ENCODE measurements at places on chromosomes 11 and 22.

DNA sequence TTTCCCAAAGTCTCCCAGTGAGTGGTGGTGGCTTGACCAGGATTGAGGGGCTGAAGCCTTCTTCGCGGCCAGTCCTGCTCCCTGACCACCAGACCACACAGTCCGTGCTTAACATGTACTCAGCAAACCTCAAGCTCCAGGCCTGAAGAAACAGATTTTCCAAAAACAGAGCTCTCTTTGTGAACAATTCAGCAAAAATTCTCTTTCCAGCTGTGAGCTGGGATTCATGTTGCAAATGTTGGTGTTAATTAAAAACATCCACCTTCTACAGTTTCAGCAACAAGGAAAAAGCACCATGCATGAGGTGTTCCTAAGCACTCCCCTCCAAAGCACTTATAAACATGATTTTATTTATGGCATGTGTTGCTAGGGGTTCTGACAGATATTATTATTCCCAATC is 129.5 kb downstream of the ETS1 start:
- DNase-seq: no peak

- no peak for DNase-seq
Measured at GRCh38 chr22:50670513-50670912, 2.1 kb upstream of the SHANK3 start.

GRCh38 chr11:35804451-35805040 is 139.3 kb upstream of the LDLRAD3 start:
- no peak for DNase-seq

DNA sequence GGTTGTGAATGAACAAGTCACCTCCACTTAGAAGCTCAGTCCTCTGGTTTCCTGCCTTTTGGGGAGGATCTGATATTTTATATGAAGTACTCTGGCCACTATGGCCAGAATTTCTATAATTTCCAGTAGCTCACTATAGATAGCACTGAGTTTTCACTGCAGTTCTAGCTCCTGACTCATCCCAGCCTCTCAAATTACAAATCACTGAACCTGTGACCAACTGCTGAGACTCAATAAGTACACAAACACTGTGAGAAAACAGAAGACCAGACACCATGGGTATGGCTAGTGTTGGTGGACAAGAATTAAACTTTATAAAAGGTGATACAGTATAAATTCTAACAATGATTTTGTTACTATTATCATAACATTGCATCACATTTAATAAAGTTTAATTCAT is 47.1 kb upstream of the UCP3 start:
- no peak for DNase-seq

GRCh38 chr11:69403556-69404215 is 77.8 kb upstream of the LINC01488 start:
- no peak for DNase-seq

- DNase-seq: no peak
Measured at GRCh38 chr11:118211006-118211405, 13.8 kb downstream of the JAML start.

DNA sequence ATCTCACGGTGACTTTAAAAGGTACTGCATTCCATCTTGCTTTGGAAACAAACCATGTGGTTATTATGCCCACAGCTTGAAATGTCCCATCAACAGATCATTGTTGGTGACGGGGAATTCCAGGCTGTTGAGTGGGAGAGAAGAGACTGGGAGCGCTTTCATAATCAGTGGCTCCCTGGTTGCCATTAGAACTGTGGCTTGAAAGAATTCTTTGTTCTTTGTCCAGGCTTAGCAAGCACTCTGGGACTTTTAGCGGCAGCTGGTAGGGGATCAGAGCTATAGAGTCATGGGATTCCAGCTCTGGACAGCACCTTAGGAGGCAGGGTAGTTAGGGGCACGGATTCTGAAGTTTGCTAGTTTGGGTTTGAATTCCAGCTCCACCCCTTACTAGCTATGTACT is 22.0 kb downstream of the MMP20 start:
- DNase-seq: no peak

DNA sequence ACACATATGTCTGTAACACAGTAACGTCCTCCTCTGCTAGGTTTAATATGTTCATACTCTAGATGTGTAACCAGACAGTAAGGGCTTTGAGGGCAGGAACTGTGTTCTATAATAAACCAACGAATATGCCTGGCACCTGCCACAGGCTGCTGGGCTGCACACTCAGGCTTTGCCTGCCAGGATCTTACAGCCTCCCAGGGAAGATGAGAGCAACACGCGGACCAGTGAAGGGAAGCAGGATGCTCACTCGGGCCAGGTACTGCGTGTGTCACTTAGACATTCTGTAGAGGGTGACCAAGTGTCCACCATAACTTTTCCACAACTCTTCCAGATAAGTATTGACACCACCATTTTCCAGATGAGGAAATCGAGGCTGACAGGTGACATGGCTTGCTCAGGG is 21.7 kb upstream of the BAIAP2L2 start:
- DNase-seq: no peak

- DNase-seq: no peak
Measured at GRCh38 chr11:28581286-28582242, 473.4 kb downstream of the METTL15 start.

DNA sequence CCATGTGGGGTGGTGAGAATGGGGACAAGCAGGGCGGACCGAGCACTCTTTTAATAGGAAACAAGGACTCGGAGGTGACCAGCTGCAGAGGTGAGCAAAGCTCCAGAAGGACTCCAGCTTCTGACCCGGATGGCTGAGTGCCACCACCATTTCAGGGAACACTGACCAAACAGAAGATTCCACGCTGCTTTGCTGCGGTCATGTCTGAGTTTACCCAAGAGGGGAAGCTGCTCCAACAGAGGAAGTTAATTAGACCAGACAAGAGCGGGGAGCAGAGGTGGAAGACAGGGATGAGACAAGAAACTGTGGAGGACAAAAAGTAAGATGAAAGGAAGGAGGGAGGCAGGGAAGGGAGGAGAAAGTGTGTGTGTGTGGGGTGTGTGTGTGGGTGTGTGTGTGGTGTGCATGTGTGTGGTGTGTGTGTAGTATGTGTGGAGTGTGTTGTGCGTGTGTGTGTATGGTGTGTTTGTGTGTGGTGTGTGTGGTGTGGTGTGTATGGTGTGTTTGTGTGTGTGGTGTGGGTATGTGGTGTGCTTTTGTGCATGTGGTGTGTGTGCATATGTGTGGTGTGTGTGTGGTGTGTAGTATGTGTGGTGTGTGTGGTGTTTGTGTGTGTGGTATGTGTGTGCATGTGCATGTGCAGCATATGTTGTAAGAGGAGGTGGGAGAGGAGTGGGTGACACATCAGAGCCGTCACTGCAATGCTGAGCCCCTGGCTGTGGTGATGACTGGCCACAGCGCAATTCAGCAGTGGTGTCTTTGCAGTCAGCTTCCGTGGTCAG is 82.2 kb upstream of the AKIP1 start:
- DNase-seq: no peak

- DNase-seq: no peak
Measured at GRCh38 chr11:30917859-30918478, 331.8 kb upstream of the MPPED2 start.

GRCh38 chr11:60771146-60771545 is 14.0 kb upstream of the MS4A10 start:
- DNase-seq: no peak

GRCh38 chr11:97850701-97851100 is 1170.0 kb upstream of the CNTN5 start:
- no peak for DNase-seq

- DNase-seq: no peak
Measured at GRCh38 chr11:112650527-112650926, 310.7 kb upstream of the NCAM1 start.

DNA sequence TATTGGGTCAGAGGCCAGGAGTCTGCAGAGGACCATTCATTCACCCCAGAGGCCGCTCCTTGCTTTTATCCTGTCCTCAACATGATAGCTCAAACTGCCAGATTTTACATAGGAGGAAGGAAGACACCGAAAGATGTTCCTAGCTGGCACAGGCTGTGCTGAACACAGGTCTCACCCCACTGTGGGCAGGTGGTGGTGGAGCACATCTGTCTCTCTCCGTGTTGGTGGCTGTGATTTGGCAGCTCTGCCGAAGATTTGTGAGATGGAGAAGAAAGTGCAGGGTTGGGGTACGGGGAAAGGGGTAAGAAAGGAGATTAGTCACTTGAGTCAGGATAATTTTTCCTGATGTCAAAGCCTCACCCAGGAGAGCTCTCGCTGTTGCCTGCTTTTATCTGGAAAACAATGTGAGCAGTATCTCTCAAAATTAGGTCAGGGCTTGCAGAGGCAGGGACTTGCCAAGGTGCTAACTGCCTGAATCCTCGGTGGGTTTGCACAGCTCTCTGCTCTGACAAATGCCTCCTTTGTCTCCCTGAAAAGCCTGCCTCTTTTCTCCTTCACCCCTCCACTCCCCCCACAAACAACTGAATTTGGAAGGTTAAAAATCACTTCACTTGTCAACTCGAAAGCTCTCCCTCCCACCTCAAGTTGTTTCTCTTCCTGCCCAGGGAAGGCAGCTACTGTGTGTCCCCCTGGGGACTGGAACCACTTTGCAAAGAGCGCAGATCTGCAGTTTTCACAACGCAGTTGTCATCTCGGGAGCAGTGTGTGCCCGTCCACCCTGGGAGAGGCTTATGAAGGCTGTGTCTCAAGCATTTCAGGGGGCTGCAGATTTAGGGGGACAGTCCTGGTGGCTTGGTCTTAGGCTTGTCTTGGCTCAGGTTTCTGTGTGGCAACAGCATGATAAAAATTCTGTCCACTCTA is 299.7 kb downstream of the ST3GAL4 start:
- DNase-seq: no peak

DNA sequence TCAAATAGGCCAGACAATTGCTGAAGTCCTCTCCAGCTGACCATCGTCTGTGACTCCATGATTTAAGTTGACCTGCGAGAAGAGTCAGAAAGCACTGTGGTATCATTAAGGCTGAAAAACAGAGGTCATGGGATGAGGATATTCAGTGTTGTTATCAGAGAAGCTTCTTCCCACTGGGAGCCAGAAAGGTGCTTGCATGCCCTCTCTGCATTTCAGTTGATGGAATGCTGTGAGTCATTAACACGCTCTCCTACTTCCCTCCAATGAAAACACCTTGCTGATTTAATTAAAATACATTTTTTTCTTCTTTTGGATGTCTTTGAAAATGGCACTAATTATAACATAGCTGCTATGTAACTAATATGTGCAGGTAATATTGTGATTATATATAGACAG is 667.0 kb downstream of the NTM start:
- DNase-seq: no peak

GRCh38 chr11:7418906-7419305 is 66.4 kb upstream of the OLFML1 start:
- DNase-seq: no peak

Measured in stimulated activated CD4-positive, alpha-beta T cell treated with anti-CD3 and anti-CD28 coated beads, Interleukin-4, amount 100 ng/mL, for 48 hours (primary cell).